ENCODE measurements at places on chromosomes 2 and 18.
A peak's percentile ranks its signal among the peaks of the same experiment; 100 is the strongest.

DNA sequence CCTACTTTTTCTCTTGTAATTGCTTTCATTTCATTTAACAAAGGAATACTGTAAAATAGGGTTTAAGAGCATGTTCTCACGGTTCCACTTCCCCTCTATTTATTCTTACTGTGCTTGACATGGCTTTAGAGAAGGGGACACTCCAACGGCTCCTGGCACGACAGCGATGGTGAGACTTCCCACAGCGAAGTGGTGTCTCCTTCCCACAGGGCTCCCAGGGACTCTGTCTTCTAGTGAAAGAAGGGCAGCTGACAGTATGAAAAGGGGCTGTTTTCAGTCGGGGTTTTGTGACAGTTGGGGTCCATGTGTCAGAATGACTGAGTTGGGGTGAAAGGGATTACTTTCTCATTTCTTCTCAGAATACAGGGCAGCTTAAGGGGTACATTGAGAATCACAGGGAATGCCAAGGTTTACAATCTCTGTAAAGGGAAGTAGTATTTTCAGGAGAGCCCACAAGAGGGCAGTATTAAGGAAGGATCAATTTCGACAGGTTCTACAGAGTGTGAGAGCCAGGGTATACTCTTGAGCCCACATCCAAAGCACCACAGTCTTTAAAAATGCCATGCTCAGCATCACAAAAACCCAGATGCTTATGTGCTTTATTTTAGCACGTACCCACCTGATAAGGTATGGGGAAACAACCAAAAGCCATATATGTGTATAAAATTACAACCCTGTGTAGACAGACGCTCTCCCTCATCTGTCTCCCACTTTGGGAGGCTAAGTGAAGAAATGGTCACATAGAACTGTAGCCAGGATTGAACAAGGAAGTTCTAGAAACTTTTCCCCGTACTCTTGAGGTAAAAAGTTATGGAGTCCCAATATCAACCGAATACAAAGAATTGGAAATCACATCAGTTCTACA lies 31.3 kb upstream of the RAPGEF4 start:
- no peak for DNase-seq

DNA sequence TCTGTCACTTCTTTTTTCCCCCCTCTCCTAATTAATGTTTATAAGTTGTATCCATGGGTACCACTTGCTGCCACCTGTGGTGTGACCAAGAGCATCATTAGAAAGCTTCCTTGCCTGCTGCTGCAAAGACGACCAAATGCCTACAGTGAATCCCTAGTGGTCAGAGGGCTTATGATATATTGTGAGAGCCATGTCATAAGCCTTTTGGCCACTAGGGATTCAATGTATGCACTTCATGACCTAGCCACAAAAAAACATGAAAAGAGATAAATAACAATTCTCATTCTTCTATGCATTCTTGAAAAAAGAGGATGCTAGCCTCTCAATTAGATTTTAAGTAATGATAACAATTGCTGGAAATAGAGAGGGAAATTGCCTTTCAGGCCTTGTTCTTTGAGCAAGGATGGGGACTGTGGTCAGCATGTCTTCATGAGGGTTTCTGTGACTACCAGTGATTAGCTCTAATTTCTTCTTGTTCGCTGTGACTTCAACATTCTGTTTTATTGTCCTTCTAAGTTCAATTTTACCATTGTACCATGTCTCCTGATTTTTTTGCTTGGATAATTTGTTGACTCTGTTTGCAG lies 435.3 kb downstream of the TGIF1 start:
- no peak for DNase-seq

- no peak for DNase-seq
Observed at GRCh38 chr2:144835634-144836350, 315.9 kb upstream of the ZEB2 start.

- DNase-seq = no peak
Observed at GRCh38 chr2:199119796-199120195, 337.9 kb downstream of the SATB2 start.

DNA sequence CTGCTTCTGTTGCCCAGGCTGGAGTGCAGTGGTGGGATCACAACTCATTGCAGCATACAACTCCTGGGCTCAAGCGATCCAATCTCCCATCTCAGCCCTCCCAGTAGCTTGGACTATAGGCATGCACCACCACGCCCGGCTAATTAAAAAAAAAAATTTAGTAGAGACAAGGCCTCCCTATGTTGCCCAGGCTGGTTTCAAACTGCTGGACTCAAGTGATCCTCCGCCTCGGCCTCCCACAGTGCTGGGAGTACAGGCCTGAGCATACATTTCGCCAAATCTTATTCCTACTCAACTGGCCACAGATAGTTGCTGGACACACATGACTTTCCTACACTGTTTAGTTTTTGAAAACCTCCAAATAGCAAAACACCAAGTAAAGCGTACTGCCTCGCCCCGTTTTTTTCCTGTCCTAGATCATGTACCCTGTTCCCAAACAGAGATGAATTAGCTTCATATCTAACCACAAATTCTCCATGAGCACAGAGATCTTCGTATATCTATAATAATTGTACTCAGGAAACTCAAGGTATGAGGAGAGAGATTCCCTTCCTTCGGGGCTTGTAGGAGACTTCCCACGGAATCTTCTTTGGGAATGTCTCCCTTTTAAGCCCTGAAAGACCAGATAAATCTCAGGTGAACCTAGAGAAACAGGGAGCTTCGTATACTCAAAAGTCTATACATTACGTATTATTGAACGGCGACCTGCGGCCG lies 598 bp upstream of the C2orf69 start:
- DNase-seq = no peak

DNA sequence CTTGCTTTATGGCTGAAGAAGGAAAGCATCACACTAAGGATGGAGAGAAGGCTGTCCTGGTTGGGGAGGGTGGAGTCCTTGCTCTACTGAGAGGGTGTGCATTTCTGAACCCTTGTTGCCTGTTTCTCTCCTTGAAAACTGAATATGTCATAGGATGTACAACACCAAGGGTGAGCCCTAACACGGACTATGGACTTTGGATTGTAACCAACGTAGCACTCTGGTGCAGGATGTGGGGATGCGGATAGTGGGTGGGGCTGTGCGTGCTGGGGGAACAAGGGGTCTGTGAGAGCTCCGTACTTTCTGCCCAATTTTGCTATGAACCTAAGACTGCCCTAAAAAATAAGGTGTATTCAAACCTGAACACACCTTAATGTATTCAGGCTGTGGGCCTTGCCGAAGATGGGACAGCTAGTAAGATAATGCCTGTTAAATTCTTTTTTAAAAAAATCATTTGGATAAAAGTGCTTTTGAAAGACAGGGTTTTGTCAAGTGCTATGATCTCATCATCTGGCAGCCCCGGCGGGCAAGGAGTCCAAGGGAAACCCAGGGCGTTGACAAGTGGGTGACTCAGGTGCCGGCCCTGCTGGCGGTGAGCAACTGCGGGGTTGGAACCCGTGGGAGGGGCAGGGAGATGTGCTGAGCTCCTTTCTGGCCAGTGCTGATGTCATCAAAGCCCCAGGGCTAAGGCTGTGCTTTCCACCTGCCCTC lies 54.0 kb downstream of the GATA6 start:
- no peak for DNase-seq

- no peak for DNase-seq
Observed at GRCh38 chr2:55968941-55969340, 45.4 kb upstream of the EFEMP1 start.

- DNase-seq = peak; percentile 41
Observed at GRCh38 chr2:54657664-54658083, 65.8 kb upstream of the EML6 start.

DNA sequence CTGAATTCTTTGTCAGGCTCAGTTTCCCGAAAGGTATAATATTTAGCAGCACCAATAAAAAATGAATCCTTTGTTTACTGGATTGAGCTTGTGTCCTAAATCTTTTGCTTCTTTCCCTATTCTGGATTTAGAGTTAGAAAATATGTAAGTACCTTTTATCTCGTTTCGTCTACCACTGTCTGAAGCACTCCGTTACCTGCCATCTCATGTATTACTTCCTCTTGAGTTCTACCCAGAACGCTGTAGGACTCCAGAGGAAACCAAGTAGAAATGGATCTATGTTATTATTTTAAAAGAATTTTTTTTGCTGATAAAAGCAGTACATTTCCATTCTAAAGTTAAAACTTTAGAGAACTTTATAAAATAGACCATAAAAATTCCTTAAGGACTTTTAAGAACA lies 13.5 kb downstream of the ANKRD12 start:
- DNase-seq = no peak

GRCh38 chr18:6951336-6952090 lies 166.1 kb downstream of the LAMA1 start:
- DNase-seq = no peak

DNA sequence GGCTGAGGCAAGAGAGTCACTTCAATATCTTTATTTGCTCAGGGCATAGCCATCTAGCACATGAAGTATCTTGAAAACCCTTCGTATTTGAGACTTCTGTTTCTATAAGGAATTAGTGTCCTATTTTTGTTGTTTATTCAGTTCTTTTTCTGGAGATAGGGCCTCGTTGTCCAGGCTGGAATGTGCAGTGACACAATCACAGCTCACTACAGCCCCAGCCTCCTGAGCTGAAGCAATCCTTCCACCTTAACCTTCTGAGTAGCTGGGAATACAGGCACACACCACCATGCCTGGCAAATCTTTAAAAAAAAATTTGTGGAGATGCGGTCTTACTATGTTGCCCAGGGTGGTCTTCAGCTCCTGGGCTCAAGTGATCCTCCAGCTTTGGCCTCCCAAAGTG lies 50.6 kb downstream of the PSMD14 start:
- DNase-seq = no peak

DNA sequence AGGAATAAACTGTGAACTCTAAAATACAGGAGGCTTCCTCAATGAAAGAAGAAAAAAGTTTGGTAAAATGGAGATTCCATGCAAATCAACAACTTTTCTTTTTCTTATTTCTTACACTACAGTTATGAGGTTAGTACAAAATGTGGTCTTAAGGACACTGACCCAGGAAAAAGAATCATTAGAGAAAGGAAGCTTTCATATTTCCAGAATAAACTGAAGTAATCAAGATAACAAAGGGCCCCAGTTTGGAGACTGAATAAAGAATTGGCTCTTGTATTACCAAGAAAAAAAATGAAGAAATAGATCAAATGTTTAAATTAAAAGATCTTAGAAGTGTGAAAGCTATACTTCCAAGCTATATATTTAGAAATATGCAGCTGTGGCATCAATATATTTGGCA lies 72.3 kb downstream of the SLC66A3 start:
- DNase-seq = no peak

DNA sequence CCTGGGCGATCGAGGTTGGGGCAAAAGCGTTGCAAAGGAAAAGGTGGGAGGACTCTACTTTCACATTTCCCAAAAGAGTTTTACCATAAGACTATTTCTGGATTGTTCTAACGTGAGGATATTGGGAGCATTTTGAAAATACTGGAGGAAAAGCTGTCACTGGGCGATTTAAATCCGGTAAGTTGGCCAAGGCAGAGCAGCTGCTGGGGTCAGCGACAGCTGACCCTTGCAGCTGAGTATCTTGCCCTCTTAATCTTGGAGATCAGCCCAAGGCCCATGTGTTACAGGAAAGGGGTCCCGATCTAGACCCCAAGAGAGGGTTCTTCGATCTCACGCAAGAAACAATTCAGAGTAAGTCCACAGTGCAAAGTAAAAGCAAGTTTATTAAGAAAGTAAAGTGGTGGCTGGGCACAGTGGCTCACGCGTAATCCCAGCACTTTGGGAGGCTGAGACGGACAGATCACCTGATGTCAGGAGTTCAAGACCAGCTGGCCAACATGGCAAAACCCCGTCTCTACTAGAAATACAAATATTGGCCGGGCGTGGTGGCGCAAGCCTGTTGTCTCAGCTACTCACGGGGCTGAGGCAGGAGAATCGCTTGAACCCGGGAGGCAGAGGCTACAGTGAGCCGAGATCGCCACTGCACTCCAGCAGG lies 964 bp upstream of the ST3GAL5 start:
- no peak for DNase-seq

DNA sequence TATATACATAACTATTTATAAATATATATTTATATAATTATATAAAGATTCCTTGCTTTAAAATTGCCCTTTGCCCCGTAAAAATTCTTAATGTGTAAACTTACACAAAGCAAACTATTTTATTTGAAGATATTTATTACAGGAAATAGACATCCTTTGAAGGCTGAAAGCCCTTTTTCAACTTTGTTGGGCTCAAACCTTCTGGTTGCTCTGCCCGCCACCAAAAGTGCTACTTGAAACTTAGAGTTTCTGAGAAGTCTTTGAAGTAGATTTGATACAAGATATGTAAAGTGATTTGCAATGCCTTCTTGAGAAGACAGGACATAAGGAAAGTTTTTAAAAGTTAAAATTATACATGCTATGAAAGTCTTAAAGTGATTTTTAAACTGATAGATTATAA lies 36.6 kb upstream of the METAP1D start:
- DNase-seq = no peak

GRCh38 chr2:76829374-76830234 lies 692.6 kb downstream of the LRRTM4 start:
- no peak for DNase-seq

- DNase-seq = no peak
Observed at GRCh38 chr18:33154049-33154448, 286.5 kb downstream of the CCDC178 start.

GRCh38 chr2:218284106-218284811 lies 8.0 kb downstream of the TMBIM1 start:
- peak; percentile 59 for DNase-seq

DNA sequence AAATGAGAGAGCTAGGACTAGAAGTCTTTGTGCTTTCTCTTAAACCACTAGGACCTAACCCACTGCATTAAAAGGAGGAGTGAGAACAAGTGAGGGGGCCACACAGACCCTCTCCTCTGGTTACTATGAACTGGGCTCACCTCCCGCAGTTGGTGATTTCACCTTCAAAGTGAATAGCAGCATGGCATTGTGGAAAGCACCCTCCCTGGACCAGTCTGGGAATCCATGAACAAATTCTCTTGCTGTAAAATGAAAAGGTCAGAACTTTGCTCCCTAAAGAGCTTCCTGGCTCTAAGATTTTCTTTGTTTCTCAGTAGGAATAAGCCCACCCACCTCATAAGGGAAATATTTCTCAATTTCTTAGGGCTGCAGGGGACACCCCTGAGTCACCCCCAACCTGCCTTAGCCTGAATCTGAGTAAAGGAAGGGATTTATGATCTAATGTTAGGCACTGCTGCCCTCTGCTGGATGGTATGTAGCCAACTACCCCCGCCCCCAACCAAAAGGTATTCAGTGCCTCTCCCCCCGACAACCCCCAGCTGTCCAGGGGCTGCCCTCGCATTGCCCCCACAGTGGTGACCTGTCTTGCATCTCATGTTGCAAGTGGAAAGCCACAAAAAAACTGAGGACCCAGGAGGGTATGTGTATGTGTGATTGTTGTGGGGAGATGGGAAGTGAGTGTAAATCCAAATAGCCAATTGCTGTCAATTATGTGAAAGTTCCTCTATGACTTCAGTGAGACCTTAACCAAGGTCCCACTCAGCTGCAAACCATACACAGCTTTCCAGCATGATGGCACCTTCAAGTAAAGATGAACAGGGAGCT lies 230.9 kb upstream of the SLC14A2 start:
- DNase-seq = peak; percentile 24

All from stimulated activated CD4-positive, alpha-beta T cell treated with anti-CD3 and anti-CD28 coated beads, Interleukin-4, amount 100 ng/mL, for 1 hour (primary cell).